Progenitor cell of endocrine pancreas (in vitro differentiated cells): ENCODE measurements at places on chromosomes 5 and 9. TPM values are rescaled to one million over a fixed set of nuclear protein-coding genes. Genes with fewer than 3 reads are reported as not detected.

GRCh38 chr9:118554987-118555386 is 814.2 kb downstream of the BRINP1 start:
- H3K27me3 ChIP-seq: peaks cover 2% of the 10 kb centered on the region
- DNase-seq: no peak
- H3K27ac ChIP-seq: no peak overlapping the region
- no peaks in the 10 kb centered on the region for H3K4me1 ChIP-seq

DNA sequence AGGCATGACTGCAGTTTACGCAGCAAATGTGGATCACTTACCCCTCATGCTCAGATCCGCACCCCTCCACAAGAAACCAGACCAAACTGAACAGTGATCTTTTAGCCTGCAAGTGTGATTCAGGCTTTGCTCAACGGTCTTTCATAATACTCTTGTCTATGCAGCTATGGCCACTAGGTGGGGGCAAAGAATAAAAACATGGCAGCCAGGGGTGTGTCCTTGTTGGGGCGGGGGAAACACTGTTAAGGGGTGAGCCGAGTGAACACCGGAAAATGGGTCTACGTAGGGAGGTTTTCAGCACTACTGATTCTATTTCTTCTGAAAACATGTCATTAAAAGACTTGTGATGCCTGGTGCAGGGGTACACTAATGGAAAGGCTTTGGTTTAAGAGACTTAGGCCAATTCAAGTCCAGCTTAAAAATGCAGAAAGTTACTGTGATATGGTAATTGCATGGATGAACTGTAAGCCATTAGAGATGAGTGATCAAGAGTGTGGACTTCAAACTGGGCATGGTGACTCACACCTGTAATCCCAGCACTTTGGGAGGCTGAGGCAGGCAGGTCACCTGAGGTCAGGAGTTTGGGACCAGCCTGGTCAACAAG is 49.9 kb upstream of the GPR151 start:
- H3K4me1 ChIP-seq: peaks cover 1% of the 10 kb centered on the region
- H3K27me3 ChIP-seq: no peaks in the 10 kb centered on the region
- no peak overlapping the region for H3K4me3 ChIP-seq
- H3K27ac ChIP-seq: no peak overlapping the region
- H3K36me3 ChIP-seq: no peaks in the 10 kb centered on the region
- DNase-seq: peak; percentile 13

DNA sequence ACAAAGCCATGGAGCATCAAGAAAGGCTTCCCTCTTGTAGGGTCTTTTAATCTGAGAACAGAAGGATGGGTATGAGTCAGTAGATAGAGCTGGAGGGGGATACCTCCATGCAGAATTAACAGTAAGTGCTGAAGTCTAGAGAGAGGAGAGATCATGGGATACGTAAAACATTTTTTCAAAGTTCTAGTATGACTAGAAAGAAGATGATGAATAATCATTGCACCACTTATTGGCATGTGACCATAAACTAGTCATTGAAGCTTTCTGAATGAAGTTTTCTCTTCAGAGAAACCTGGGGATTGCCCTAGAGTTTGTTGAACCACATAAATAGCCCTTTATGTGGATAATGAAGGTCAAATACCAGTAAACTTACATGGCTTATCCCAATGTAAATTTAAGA is 48.6 kb upstream of the PTPRD start:
- H3K27me3 ChIP-seq: no peaks in the 10 kb centered on the region
- DNase-seq: no peak
- no peak overlapping the region for H3K27ac ChIP-seq
- H3K36me3 ChIP-seq: no peaks in the 10 kb centered on the region

DNA sequence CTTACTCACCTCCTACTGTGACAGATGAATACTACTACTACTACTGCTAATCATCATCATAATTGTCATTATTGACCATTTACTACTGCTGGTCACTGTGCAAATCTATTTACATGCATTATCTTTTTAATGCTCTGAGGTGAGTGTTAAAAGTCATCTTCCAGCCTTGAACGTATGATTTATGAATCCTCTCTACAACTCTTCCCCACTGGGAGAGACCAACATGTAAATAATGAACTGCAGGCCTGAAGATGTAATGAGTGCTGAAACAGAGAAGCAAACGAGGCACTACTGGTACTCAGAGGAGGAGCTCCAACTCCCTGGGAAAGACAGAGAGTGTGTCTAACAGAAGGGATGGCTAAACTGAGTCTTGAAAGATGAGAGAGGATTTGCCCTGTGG is 95.4 kb downstream of the JAKMIP2 start:
- H3K27me3 ChIP-seq: no peaks in the 10 kb centered on the region
- no peak overlapping the region for H3K4me3 ChIP-seq
- H3K4me1 ChIP-seq: peaks cover 13% of the 10 kb centered on the region
- H3K36me3 ChIP-seq: no peaks in the 10 kb centered on the region
- no peak overlapping the region for H3K27ac ChIP-seq

GRCh38 chr5:136020383-136021015 is 8.3 kb upstream of the TGFBI start:
- H3K27ac ChIP-seq: no peak overlapping the region
- no peak for DNase-seq
- H3K27me3 ChIP-seq: peaks cover 47% of the 10 kb centered on the region
- no peak overlapping the region for H3K4me3 ChIP-seq

DNA sequence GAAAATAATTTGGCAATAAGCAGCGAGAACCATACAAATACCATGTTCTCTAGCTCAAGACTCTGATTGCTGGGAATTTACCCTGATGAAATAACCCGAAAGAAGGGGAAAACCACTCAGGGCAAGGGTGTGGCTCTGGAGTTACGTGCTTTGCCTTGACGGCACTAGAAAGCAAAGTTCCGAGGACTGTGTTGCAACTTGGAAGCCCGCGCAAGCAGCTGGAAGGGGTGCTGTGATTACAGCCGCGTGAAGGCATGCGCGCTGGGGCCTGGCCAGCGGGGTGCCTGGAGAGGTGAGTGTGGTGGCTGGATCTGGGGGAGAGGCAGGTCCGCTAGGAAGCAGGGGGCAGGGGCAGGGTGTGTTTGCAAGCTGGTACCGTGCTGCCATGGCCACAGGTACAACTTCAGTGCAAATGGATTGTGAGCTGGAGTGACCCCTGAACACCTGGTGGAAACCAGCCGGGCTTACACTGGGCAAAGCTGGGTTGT is 52.6 kb upstream of the CNOT6 start:
- no peak for DNase-seq
- H3K27me3 ChIP-seq: peaks cover 10% of the 10 kb centered on the region
- no peak overlapping the region for H3K27ac ChIP-seq
- no peaks in the 10 kb centered on the region for H3K4me1 ChIP-seq
- H3K36me3 ChIP-seq: no peaks in the 10 kb centered on the region

DNA sequence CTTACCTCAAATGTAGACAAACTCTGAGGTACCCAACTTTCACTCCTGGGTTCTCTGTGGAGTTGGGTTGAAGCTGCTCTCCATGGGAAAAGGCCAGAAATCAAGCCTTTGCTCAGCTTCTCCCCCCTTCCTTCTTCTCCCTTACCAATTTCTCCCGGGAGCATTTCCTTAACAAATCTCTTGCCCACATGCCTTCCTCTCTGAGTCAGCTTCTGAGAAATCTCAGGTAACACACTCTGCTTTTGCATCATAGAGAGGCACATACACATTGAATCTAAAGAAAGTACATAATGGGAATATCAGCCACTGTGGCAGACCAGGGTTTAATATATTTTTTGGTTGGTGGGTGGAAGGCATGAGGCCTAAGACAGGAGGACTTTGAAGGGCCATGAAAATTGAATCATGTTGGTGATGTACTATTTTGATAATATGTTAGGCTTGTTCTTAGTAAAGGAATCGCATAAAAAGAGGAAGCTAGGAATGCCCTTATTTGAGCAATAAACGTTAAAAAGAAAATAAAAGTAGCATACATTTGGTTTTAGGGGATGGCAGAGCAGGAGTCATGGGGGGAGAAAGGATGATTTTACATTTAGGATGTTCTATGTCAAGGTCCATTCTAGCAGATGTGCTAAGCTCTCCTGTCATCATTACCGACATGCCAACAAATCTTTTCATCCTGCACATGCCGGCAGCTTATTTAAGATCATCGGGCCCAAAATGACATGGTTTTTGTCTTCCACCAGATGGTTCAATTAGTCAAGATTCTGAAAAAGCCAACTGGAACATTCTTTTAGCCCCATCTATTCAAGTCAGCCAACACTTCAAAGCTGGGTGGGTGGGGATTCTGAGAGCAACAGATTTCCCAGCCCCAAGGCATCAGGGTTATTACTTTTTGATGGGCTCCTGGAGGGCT is 199.5 kb upstream of the CLINT1 start:
- no peak overlapping the region for H3K4me3 ChIP-seq
- H3K27ac ChIP-seq: no peak overlapping the region
- peaks cover 8% of the 10 kb centered on the region for H3K27me3 ChIP-seq
- peaks cover 11% of the 10 kb centered on the region for H3K4me1 ChIP-seq
- DNase-seq: no peak

- H3K4me1 ChIP-seq: peaks cover 6% of the 10 kb centered on the region
- no peaks in the 10 kb centered on the region for H3K27me3 ChIP-seq
- H3K27ac ChIP-seq: no peak overlapping the region
- no peak for DNase-seq
- no peak overlapping the region for H3K4me3 ChIP-seq
Measured at GRCh38 chr5:58066076-58066475, 393.8 kb downstream of the PLK2 start.

DNA sequence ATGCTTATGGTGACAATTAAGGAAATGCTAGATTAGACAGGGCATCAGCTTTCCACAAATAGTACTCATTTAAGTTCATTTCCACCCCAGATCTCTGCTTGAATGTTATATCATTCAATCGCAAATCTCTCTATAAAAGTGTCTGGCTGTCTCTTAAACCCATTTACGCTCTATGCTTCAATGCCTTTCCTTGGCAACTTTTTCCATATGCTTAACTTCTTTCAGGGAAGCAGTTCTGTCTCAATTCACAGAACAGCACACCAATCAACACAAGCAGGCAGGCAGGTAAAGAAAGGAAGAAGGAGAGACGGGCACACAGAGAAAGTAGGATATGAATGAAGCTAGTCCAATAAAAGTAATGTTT is 243.1 kb downstream of the DENND1A start:
- DNase-seq: no peak
- no peak overlapping the region for H3K4me3 ChIP-seq
- no peak overlapping the region for H3K27ac ChIP-seq
- peaks cover 9% of the 10 kb centered on the region for H3K4me1 ChIP-seq
- H3K36me3 ChIP-seq: peaks cover 11% of the 10 kb centered on the region

- H3K36me3 ChIP-seq: no peaks in the 10 kb centered on the region
- peaks cover 23% of the 10 kb centered on the region for H3K27me3 ChIP-seq
- DNase-seq: peak; percentile 30
- H3K4me1 ChIP-seq: no peaks in the 10 kb centered on the region
Measured at GRCh38 chr5:150671509-150672236, 10.6 kb downstream of the MYOZ3 start.

DNA sequence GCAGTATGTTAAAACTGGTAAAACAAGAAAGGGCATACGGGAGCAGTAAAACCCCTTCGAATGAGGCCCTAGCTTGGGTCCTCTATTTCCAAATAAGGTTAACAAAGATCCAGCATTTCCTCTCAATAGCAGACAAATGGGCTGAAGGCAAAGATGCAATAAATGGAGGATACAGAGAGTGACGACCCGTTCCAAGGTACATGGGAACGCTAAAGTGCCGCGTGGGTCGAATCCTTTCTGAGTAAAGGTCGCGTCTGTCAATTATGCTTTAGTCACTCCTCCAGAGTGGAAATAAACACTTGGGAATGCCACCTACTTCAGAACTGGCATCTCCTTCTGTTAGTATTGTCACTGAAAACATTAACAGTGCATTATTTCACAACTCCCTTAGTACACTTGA is 24.7 kb downstream of the ARL15 start:
- no peaks in the 10 kb centered on the region for H3K36me3 ChIP-seq
- no peak overlapping the region for H3K4me3 ChIP-seq
- no peak overlapping the region for H3K27ac ChIP-seq
- peaks cover 4% of the 10 kb centered on the region for H3K4me1 ChIP-seq
- H3K27me3 ChIP-seq: no peaks in the 10 kb centered on the region

- no peaks in the 10 kb centered on the region for H3K27me3 ChIP-seq
- no peak overlapping the region for H3K27ac ChIP-seq
- no peaks in the 10 kb centered on the region for H3K4me1 ChIP-seq
- no peak for DNase-seq
- no peak overlapping the region for H3K4me3 ChIP-seq
Measured at GRCh38 chr9:111863636-111864035, 33.0 kb upstream of the UGCG start.

DNA sequence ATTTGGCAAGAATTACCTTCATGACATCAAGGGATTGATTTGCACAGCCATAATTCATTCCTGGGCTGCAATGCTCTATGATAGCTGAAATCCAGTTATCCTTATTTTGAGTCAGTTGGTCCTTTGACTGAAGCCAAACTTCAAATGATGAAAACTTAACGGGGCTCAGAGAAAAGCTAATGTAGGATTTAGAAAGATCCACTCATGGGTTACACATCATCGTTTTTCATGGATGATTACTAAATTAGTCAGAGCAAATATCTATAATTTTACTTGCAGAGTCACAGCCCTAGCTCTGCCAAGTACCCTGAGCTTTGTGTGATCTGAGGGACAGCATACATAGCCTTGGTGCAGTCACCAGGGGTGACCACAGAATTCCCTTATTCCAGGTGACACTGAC is 27.3 kb upstream of the MUSK start:
- H3K4me1 ChIP-seq: no peaks in the 10 kb centered on the region
- H3K36me3 ChIP-seq: no peaks in the 10 kb centered on the region
- no peaks in the 10 kb centered on the region for H3K27me3 ChIP-seq
- no peak overlapping the region for H3K4me3 ChIP-seq

- H3K27ac ChIP-seq: no peak overlapping the region
- H3K4me1 ChIP-seq: no peaks in the 10 kb centered on the region
- H3K36me3 ChIP-seq: no peaks in the 10 kb centered on the region
- peaks cover 8% of the 10 kb centered on the region for H3K27me3 ChIP-seq
- no peak overlapping the region for H3K4me3 ChIP-seq
Measured at GRCh38 chr9:70058569-70059116, 15.0 kb downstream of the MAMDC2 start.

DNA sequence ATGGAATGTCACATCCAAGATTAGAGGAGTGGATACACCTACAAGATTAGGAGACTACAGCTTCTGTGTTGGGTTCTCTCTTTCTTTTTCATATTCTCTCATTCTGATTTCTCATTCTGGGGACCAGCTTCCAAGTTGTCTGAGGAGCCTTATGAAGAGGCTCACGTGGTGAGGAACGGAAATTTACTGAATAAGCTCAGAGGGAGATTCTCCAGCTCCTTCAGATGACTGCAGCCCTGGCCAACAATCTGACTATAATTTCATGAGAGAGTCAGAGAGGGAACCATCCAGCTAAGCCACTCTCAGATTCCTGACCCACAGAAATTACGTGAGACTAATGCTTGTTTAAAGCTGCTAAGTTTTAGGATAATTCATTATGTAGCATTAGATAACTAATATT is 27.1 kb upstream of the TENT2 start:
- no peak for DNase-seq
- H3K4me3 ChIP-seq: no peak overlapping the region
- H3K4me1 ChIP-seq: peaks cover 11% of the 10 kb centered on the region
- no peak overlapping the region for H3K27ac ChIP-seq
- H3K27me3 ChIP-seq: no peaks in the 10 kb centered on the region
- H3K36me3 ChIP-seq: no peaks in the 10 kb centered on the region

The PCDHA4 gene
- 27.8 and 28.6 TPM in 2 replicates for total RNA-seq

The ANKRD31 gene
- total RNA-seq: 0.55 and 0.80 TPM in 2 replicates

The PALM2AKAP2 gene
- total RNA-seq: 0.51 and 0.74 TPM in 2 replicates

The CKMT2 gene
- total RNA-seq: 1.7 and 3.7 TPM in 2 replicates

The PCDH12 gene
- total RNA-seq: not detected in 2 replicates

The LHX3 gene
- not detected in 2 replicates for total RNA-seq

The FRMD3 gene
- 0.65 and 0.73 TPM in 2 replicates for total RNA-seq

The FBP1 gene
- 4.6 and 6.0 TPM in 2 replicates for total RNA-seq

The UCK1 gene
- total RNA-seq: 32.4 and 32.8 TPM in 2 replicates
